ENCODE measurements at places on chromosomes 16 and 17.

GRCh38 chr17:80181431-80181830 is 11.6 kb downstream of the CARD14 start:
- DNase-seq, result no peak

DNA sequence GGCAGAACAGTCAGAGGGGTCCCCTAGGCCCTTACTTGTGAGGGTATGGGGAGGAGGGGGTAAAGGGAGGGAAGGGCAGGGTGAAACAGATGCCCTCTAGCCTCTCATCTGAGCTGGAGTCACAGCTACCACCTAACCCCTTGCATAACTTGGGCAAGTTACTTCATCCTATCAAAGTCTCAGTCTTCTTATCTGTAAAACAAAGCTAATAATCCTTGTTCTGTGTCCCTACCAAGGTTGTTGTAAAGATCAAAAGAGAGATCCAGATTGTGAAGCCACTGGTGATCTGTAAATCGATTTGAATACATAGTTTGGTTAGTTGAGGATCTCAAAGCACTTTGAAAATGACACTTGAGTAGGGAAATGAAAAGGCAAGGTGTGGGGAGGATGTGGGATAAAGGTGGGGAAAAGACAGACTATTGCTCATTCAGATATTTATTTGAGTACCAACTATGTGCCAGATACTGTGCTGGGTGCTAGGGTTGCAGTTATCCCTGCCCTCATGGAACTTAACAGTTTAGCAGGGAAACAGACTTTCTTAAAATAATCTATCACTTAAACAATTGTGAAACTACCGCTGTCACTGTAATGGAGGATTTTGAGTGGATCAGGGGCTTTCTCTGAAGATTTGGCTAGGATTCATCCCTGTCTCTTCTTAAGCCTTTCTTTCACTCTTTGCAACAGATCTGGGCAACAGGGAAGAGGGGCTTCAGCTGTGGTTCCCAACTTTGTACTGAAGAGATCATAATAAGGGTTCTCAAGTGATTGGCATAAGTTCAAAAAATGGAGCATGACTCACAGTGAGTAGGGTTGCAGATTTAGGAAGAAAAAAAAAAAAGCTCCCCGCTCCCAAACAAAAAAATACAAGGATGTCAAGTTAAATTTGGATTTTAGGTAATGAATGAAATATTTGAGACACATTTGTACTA is 3.0 kb downstream of the HEATR9 start:
- no peak for DNase-seq

- no peak for DNase-seq
These were observed 4.1 kb upstream of the LITAFD start for GRCh38 chr16:8877894-8878522.

- no peak for DNase-seq
These were observed 16.0 kb upstream of the SYT17 start for GRCh38 chr16:19152042-19152441.

DNA sequence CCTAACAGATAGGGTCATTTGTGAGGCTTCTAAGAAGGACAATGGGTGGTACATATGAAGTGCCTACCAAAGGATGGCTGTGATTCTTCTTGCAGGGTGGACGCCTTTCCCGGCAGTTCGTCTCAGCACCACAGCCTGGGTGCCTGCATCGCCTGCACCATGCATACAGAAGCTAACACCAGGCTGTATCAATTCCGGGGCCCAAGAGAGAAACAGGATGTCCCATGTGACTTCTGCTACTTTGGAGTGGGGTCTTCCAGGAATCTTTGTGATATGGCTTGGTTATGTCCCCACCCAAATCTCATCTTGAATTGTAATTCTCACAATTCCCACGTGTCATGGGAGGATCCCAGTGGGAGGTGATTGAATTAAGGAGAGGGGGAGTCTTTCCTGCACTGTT is 251.6 kb upstream of the TNRC6C start:
- no peak for DNase-seq

GRCh38 chr17:59373882-59374495 is 42.5 kb downstream of the YPEL2 start:
- DNase-seq, result no peak

GRCh38 chr16:79582789-79583188 is 17.7 kb downstream of the MAF start:
- no peak for DNase-seq

- no peak for DNase-seq
These were observed 95.7 kb downstream of the NTN1 start for GRCh38 chr17:9116861-9117568.

DNA sequence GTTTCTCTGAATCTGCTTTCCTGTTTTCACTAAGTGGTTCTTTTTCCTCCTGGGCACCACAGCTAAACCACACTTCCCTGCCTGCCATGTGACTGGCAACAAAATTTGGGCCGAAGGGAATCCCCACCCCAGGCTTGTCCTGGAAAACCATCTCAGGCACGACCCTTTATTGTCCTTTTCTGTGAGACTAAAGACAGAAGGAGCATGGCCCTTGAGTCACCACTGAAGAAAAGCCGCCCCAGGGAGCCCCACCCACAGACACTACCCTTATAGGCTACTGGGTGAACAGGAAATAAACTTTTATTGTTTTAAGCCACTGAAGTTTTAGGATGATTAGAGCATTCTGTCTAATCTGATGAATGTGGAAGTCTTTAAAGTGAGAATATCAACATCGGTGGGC is 88.6 kb upstream of the BRD7 start:
- no peak for DNase-seq

DNA sequence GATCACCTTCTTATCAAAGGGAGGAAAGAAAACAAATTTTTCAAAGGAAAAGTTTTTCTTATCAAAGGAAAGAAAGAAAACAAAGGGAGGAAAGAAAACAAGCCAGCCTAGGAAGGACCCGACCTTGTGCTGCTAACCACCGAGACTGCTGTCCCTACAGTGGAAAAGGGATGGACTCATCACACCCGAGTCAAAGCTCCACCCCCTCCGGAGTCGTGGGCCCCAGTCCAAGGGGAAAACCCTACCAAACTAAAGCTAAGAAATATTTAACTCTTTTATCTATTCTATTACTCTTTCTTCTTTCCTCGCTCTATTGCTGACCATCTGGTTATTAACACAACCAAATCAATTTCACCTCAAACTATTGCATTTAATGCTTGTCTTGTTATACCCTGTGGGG is 6.1 kb upstream of the ENDOV start:
- DNase-seq, result no peak

DNA sequence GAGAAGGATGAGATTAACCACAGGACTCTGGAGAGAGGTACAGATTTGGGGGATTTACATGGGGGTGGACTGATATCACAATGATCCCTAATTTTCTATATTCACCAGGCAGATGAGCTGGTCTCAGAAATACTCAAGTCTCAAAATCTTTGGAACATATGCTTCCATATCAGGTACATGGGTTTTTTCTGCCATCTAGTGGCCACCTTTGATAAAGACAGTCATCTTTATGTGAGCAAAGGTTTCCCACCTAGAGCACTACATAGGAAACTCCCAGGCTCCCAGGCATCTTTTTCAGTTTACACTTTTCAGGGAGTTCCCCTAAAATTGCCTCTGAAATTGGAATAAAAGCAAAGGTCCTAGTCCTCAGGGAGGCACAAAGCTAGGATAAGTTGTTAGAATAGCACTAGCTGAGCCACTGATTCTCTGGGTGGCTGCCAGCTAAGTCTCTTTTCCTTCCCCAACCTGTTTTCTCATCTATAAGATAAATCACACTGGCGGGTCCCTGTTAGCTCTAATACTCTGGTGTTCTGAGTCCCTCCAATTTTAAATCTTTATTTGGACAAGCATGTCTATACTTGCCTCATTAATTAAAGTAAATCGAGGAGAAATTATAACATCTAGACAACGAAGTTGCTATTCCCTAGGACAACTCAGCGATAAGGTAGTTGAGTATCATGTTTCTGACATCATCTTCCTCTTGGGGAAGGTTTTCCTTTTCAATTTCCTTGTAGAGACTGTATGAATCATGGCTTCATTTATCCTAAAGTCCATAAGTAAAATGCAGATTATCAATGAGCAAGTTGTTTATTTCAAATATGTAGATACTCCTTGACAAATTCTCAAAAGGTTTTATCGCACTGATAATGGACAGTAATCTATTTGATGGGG is 19.0 kb upstream of the MON1B start:
- peak; percentile 82 for DNase-seq

DNA sequence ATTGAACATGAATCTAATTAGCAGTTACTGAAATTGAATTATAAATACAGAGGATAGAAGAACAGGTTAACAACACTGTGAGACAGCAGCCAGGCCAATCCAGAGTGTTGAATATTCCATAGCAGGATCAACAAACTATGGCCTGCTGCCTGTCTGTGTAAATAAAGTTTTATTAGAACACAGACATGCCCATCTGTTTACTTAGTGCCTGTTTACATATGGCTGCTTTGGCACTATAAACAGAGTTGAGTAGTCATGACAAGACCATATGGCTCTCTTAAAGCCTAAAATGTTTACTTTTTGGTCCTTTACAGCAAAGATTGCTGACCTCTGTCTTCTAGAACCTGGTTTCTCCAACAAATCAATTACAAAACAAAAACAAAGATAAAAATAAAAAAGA is 115.4 kb upstream of the CDC42EP4 start:
- no peak for DNase-seq

- no peak for DNase-seq
These were observed 71.9 kb downstream of the SDR42E1 start for GRCh38 chr16:81939164-81940056.

DNA sequence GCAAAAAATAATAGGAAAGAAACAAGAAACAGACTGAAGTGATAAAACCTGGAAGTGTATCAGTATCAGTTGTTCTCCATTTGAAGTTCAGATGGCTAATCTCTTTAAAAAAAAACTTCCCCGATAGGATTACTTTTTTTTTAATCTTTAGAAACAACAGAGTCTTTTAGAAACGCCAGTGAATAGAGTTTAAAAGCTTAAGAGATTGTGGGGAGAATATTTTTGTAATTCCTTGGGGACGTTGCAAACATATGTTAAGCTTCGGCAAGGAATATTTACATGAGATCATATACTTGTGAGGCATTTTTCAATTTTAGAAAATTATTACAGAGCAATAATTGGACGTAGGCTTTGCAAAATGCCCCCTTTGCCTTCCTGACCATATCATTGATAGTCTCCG is 13.2 kb downstream of the MAF start:
- DNase-seq, result no peak

DNA sequence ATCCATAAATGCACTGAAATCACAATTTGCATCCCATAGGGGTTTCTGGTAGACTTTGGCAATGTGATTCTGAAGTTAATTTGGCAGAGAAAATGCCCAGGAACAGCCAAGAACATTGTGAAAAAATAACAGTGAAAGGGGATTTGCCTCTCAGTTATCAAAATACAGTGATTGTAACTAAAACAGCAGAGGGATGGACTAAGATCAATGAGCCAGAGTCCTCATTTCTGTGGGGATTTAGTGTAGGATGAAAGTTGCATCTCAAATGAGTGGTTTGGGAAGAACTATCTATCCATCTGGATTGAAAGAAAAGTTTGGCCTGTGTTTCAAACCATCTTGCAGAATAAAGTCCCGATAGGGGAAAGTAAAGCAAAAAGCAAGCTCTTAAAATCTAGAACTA is 28.1 kb downstream of the MYBBP1A start:
- no peak for DNase-seq

DNA sequence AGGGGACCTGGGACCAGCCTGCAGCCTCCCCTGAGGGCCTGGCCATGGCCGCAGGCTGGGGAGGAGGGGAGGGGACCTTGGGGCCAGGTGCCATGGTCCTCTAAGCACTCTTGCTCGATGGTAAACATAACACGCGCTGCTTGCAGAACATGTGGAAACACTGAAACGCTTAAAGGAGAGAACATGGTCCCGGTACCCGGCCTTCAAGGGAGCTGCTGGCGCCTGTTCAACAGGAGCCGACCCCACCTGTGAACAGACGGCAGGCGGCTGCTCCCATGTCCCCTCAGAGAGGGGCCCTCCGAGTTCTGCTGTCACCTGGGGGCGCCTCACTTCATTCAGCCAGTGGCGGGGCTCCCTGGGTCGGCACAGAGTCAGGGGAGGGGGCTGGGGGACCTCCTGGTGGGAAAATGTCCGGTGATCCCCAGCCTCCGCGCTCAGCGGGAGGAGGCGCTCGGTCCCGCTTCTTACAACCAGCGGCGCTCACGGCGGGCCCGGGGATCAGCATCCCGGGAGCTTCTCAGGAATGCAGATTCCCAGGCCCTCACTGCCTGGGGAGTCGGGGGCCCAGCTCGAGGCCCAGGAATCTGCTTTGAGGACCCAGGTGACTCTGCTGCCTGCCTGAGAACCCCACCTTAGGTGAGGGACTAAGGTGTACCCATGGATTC is 854 bp upstream of the SSTR5 start:
- DNase-seq, result no peak

- peak; percentile 41 for DNase-seq
These were observed 20.4 kb upstream of the PHB1 start for GRCh38 chr17:49434821-49435670.

DNA sequence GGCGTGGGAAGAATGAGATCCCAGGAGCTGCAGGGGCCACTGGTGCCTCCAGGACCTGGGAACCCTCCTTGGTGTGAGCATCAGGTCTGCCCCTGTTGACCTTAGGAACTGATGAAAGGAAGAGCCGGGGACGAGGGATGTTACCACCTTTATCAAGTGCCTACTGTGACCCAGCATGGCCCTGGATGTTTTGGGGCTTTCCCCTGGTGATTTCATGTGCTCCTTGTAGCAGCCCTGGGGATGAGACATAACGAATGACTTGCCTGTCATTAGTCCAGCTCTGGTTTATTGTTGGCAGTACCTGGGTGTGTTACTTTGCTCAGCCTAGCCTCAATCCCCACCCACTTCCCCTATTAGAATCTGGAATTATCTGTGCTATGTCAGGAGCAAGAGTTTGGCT is 39.9 kb downstream of the WSCD1 start:
- DNase-seq, result no peak

GRCh38 chr16:55499951-55500529 is 8.8 kb upstream of the LPCAT2 start:
- DNase-seq, result no peak

DNA sequence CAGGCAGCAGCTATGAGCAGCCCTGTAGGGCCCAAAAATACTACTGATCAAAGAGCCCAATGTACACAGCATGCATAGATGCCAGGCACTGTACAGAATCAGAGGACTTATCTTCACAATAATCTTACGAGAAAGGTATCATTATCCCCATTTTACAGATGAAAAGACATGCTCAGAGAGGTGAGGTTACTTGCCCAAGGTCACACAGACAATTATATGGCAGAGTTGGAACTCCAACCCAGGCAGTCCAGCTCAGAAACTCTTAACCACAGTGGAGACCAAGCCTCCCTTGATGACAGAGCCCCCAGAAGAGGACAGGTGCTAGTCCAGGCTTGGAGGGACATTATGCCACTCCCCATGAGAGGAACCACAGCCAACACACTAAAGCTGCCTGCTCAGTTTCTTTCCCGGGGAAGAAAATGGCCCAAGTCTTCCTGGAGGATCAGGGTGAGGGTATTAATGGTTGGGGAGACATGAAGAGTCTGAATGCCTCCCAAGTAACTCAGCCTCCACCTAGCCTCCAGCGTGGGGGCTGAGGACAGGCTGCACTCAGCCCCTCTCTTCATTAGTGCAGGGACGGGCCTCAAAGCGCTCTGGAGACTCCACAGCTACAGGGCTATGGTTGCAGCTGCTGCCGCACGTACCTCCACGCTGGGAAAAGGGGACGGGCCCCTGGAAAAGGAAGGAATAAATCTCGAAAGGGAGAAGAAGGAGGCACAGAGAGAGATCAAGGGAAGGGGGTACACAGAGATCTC is 826 bp downstream of the UNC119 start:
- DNase-seq, result peak; percentile 22
